Stimulated activated memory B cell treated with anti-CD40 and anti-IgM and Interleukin-4, amounts not matched to agents 10 μg/mL and 1 μg/mL and 100 μg/mL, for 72 hours (primary cell): ENCODE measurements at places on chromosomes 2 and 18.

- ATAC-seq = no peak
Observed at GRCh38 chr2:88659538-88659915, 31.9 kb upstream of the RPIA start.

DNA sequence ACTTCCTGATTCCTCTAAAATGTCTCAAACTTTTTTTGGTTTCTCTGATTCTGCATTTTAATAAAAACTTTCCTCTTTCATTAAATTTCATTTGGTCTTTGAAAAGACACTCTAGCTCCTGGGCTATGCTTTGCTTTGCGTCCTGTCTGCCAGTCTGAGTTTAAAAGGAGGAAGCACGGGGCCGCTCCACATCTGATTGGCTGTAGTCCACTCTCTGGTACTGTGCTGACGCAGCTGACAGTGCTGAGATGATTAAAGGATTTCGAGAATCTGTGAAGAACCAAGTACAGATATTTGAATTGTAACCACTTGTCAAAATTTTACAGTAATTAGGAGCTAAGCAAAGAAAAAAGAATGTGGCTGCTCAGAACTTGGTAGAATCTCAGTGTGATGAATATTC, 199.6 kb upstream of the HNMT start:
- ATAC-seq = no peak

- no peak for ATAC-seq
Observed at GRCh38 chr2:187310701-187311100, 137.4 kb downstream of the CALCRL start.

- ATAC-seq = no peak
Observed at GRCh38 chr2:69939722-69940121, 21.7 kb downstream of the ASPRV1 start.

- no peak for ATAC-seq
Observed at GRCh38 chr2:208501206-208501605, 94.6 kb downstream of the PTH2R start.

- no peak for ATAC-seq
Observed at GRCh38 chr2:36406296-36406695, 50.7 kb downstream of the CRIM1 start.

GRCh38 chr18:25842665-25843064, 247.7 kb downstream of the SS18 start:
- ATAC-seq = no peak

DNA sequence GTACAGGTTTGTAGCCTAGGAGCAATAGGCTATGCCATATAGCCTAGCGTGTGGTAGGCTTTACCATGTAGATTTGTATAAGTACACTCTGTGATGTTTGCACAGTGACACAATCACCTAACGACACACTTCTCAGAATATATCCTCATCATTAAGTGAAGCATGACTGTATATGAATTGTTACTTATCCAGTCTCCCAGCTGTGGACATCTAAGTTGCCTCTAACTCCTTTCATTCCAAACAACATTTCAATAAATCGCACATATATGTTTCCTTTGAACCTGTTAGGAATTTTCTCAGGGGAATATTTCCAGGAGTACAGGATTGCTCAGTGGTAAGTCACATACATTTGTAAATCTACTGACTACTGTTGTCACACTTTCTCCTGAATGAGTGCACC, 90.0 kb downstream of the ARHGAP15 start:
- no peak for ATAC-seq

DNA sequence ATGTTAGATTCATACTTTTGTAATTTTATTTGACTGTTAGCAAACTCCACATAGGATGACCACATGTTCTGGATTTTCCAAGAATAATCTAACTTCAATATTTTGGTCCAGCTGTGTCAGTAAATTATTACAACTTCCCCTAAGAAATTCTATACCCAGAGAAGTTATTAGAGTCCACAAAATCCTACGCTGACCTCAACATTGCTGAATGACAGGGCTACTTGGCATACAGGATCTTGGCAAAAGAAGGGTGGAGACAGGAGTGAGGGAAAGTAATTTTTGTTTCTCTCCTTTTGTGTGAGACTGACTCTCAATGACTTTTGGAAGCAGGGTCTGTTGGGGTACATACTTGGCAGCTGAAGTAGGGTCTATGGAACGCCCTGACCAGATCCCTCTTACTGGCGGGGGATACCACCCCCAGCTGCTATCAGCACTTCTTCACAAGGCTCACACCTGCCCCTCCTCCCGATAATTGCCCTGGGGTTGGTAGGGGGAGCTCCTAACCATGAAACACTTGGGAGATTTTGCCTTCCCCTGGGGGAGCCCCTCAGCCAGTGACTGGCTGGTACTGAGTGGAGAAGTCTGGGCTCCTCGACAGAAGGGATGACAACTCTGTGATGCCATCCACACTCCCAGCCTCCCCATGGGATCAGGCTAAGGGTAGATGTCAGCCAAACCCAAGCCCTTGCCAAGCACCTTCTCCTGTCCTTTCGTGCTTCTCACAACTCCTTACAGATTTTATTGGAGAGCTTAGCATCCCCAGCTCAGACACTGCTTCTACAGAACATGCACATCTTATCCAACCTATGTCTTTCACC, 110.6 kb upstream of the FHL2 start:
- ATAC-seq = no peak

- no peak for ATAC-seq
Observed at GRCh38 chr2:142270291-142270690, 139.5 kb upstream of the LRP1B start.

DNA sequence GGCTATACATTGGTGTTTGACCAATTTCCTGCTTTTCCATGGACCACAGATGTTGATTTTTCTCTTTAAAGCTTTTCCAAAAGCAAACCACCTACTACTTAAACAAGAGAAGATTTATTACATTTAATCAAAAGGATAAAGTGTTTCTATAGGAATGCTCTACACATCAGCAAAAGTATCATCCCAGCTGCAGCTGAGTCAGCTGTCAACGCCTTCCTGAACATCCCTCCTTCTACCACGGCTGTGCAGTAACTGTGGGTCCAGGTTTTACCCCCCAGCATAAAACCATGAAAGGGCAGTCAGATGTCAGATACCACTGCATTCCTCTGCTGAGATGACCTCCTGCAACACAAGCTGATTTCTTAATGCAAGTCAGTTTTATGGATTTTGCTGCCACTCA, 524.5 kb upstream of the MEX3C start:
- no peak for ATAC-seq

DNA sequence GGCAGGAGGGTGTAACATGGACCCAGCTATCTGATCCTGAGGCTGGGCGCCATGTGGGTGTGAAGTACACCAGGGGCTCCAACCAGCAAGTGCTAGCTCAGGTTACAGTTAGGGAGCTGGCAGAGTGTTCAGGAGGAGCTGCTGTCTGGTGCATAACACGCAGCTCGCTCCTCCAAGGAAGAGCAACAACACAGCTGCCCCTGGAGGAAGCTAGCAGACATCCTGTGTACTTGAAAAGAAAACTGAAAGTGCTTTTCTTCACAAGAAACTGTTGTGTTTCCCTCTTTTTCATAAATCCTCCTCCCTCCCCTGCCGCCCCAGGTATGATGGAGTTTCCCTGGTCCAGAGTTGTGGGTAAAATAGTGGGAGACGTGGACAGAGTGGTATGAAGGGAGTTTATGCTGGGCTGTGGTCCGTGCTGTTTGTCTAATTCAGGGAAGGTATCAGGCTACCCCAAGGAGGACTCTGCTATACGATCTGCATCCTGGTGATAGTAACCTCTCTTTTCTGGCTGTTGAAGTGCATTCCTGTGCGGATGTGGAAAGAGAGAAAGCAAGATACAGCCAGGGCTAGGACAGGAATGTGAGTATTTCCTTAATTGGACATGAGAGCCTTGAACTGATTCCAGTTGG, 6.1 kb upstream of the LBH start:
- ATAC-seq = peak; percentile 45

- ATAC-seq = no peak
Observed at GRCh38 chr2:29606104-29607037, 315.0 kb downstream of the ALK start.

- ATAC-seq = no peak
Observed at GRCh38 chr2:174704642-174705041, 59.6 kb downstream of the CHRNA1 start.

DNA sequence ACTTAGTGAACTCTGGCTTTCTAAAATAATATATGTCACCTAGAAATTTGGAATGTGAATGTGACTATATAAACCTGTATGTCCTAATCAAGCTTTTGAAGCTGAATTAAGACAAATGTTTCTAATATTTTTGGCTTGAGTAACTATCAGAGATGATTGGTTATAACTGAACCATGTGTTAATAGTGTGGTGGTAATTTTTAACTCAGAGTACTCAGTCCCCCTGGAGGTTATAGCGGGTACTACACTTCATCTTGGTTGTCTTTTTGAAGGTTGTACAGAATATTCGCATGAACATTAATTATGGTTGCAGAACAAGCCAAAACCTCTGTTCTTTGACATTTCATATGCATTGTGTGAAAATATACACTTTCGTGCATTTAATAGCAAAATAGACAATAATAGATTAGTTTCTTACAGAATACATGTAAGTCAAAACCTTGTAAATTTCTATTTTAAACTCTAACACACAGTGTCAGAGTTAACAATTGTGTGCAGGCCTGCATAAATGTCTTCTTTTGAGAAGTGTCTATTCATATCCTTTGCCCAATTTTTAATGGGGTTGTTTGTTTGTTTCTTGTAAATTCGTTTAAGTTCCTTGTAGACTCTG, 86.0 kb downstream of the OSBPL6 start:
- no peak for ATAC-seq

- ATAC-seq = no peak
Observed at GRCh38 chr18:41462946-41463345, 492.1 kb upstream of the PIK3C3 start.
